ENCODE measurements at places on chromosomes 13 and 19. TPM values are rescaled to one million over a fixed set of nuclear protein-coding genes. Genes with fewer than 3 reads are reported as not detected.

CEACAM3 gene
- total RNA-seq, result not detected

DNA sequence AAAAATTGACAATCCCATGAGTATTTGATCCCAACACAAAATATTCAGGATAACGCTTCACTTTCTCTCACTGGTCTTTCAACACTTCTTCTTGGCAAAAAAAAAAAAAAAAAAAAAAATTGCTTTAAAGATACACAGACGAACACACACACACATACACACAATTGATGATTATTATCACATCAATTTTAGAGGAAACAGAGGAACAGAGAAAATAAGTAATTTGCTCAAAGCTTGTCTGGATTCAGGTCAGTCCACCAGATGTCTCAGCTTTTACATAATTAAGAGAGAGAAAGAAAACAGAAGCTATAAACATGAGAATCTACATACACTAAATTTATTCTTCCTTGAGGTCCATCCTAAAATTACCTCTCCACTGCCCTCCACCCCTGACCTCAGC is 183.4 kb downstream of the MZT1 start:
- DNase-seq, result no peak

DNA sequence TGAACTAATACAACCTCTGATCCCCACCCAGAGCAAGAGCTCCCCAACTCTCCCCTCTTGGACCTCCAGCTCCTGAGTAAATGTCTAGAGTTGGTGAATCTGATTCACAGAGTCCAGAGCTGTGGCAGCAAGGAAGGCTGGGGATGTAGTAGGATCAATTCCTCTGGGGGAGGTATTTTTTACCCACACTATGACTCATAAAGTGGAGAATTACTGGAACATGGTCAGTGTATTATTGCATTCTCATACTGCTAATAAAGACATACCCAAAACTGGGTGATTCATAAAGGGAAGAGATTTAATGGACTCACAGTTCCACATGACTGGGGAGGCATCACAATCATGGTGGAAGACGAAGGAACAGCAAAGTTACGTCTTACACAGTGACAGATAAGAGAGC is 496.7 kb downstream of the EFNB2 start:
- DNase-seq, result no peak

DNA sequence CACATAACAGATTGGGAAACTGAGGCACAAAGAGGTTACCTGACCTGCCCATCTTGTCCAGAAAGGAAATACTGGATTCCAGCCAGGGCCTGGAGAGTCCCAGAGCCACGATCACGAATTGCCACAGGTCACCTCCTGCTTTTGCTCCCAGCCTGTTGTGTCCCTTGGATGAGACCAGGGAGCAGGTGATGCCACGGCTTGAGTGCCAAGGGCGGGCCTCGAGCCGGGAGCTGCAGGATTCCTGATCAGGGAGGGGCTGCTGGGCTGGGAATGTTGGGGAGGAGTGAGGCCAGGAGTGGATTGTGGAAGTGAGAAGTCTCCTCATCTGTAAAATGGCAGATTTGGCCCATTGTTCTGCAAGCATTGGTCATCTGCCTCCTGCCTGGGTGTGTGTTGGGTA is 29.4 kb downstream of the DNM2 start:
- no peak for DNase-seq

MISP gene
- total RNA-seq, result not detected

- DNase-seq, result no peak
Observed at GRCh38 chr13:29925457-29926097, 75.2 kb upstream of the UBL3 start.

- DNase-seq, result no peak
Observed at GRCh38 chr13:50198508-50198907, 183.3 kb downstream of the KCNRG start.

- no peak for DNase-seq
Observed at GRCh38 chr19:32358321-32358720, 12.9 kb downstream of the ZNF507 start.

DNA sequence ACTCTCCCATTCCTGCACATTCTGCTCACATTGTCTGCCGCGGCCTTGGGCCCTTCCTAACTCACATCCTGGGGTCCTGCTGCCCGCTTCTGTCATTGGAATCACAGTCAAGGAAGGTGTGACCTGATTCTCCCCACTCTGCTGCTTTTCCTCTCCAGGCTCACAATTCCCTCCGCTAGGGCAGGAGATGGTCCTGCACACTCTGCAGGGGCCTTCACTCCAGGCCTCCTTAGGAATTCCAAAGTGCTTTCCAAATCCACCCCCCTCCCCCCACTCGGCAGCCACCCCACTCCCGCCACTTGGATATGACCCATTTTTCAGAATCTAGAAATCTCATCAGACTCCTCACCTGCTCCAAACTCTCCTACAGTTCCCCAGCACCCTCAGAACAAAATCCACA is 3.1 kb upstream of the SLC5A5 start:
- no peak for DNase-seq

DNA sequence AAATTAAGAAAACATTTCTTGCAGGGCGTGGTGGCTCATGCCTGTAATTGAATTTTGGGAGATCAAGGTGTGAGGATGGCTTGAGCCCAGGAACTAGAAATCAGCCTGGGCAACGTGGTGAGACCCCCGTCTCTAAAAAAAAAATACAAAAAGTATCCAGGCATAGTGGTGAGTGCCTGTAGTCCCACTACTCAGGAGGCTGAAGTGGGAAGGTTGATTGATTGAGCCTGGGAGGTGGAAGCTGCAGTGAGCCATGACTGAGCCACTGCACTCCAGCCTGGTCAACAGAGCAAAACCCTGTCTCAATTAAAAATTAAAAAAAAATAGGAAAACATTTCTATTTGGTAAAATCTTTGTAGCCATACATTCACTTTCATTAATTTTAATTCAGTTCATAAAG is 526.5 kb downstream of the PCDH9 start:
- no peak for DNase-seq

DNA sequence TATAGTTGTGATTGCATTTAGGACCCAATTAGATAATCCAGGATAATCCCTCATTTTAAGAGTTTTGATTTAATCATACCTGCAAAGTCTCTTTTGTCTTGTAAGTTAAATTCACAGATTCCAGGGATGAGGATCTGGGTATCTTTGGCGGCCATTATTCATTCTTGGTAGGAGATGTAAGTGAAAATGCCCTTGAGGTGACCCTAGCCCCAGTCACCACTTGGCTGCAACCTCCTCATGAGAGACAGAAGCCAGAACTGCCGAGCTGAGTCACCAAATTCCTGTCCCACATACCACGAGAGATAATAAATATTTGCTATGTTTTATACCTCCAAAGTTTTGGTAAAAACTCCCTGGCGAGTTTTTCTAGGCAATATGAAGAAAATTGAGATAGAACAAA is 389.4 kb downstream of the RFC3 start:
- no peak for DNase-seq

DNA sequence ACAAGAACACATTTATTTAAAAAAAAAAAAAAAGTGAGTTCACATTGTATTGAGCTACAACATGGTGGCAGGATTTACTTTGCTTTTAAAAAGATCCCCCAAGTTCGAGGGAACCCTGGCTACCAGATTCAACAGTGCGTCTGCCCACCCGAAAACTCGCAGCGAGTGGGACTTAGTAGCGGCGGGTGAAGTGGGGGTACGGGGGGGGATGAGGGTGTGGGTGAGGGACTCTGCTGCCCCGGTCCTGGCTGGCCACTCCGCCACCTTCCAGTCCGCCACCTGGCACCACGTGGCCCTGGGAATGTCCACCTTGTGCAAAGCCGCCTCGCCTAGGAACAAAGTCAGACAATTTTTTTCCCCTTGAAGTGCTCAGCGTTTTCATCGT is 19.3 kb upstream of the TINCR start:
- no peak for DNase-seq

DNA sequence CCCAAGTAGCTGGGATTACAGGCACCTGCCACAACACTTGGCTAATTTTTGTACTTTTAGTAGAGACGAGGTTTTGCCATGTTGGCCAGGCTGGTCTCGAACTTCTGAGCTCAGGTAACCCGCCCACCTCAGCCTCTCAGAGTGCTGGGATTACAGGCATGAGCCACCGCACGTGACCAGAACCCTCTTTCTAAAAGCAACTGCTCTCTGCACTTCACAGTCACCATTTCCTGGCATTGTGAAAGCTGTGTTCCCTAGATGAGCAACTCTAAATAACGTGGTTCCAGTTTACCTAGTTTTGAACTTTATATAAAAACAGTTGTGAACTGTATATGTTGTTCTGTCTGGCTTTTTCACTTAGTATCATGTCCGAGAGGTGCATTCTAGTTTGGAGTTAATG is 152.9 kb downstream of the SIPA1L3 start:
- DNase-seq, result no peak

GRCh38 chr13:109231888-109232287 is 554.5 kb downstream of the IRS2 start:
- no peak for DNase-seq
